Activated CD4-positive, alpha-beta T cell treated with anti-CD3 and anti-CD28 coated beads, Interleukin-2, amount 50 U/mL, for 4 hours (primary cell): ENCODE measurements at places on chromosomes 11 and 22.

GRCh38 chr11:120153221-120153620 lies 15.3 kb upstream of the TRIM29 start:
- DNase-seq: no peak

DNA sequence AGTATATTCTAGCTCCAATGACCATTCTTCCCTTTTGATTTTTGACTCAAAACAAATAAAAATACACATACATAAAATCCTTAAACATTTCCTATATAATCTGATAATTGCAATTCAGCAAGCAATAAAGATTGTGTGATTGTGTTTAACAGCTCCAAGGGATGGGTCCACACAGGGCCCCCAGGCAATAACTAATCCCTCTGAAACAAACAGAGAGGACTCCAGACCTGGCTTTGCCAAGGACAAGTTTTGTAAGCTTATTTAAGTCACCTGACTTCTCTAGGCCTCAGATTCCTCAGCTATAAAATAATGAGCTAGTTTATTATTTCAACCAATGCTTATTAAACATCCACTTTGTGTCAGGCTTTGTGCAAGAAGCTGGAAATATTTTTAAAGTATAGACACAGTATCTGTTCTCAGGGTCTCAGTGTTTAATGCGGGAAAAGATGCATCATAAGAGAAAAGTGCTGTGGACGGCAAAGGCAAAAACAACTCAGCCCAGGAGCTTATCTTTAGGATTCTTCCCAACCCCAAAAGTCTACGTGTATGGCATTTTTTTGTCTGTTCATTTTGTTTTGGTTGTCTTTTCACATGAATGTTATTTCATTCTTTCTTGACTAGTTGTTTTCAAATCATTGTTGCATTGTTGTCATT lies 20.1 kb downstream of the FZD4 start:
- no peak for DNase-seq

DNA sequence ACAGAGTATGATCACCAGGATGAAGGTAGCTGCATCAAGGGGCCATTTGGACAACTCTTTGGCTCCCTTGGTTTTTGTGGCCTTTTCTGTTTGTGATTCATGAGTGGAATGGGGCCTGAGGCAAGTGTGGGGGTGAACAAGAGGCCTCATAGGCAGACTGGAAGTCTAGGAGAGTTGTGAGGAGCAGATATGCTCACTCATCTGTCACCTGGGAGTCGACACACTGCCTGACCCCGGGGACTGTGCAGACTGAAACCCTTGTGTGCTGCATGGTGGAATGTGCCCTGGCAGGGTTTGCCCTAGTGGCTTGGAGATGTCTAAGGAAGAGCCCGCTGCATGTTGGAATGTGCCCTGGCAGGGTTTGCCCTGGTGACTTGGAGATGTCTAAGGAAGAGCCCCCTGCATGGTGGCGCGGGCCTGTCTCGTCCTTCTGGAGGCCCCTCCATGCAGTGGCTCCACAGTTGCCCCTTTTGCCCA lies 60.0 kb downstream of the MED15 start:
- DNase-seq: no peak

- DNase-seq: no peak
These were observed 42.3 kb downstream of the GRAMD1B start for GRCh38 chr11:123472236-123472935.

DNA sequence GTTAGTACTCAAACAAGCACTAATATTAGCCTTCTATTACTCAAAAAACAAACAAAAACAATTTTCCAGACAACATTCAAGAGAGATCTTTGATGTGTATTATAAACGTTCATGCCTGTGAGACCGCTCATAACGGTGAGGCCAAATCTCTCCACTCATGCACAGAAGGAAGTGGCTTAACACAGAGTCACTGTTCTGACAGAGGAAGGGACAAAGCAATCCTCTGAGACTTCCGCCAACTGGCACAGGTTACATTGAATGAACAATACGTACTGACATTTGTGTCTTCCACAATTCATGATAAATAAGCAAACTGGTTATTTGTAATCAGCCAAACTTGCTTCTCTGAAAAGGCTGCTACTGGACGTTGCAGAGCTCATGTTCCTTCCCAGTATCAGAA lies 30.5 kb downstream of the CHKA start:
- no peak for DNase-seq

DNA sequence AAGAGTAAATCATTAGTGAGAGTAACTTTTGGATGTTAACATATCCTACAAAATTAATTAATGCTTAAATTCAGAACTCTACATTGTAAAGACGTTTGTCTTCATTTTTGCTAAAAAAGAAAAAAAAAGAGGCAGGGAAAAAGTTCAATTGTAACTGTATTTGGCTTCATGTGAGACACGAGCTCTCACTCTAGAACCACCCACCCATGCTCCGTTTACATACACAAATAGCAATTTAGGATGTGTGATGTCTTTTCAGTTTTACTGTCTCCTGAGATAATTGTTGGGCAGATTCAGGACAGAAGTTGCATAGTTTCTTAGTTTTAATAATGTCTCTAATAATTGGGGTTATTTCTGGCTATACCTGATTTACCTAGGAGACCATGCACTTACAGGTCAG lies 248.6 kb downstream of the AASDHPPT start:
- DNase-seq: no peak

DNA sequence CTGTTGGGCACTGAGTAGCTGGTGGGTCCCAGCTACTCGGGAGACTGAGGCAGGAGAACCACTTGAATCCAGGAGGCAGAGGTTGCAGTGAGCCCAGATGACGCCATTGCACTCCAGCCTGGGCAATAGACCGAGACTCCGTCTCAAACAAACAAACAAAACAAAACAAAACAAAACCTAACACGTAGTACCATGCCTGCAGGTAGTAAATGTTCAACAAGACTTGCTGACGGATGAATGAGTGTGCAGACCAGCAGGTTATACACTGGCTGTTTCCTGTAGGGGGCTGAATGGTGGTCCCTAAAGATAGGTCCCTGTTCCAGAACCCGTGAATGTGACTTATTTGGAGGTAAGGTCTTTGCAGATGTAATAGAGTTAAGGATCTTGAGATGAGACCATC lies 12.8 kb upstream of the MRGPRD start:
- DNase-seq: no peak

GRCh38 chr11:59668188-59668949 lies 468 bp downstream of the PATL1 start:
- DNase-seq: peak; percentile 80

DNA sequence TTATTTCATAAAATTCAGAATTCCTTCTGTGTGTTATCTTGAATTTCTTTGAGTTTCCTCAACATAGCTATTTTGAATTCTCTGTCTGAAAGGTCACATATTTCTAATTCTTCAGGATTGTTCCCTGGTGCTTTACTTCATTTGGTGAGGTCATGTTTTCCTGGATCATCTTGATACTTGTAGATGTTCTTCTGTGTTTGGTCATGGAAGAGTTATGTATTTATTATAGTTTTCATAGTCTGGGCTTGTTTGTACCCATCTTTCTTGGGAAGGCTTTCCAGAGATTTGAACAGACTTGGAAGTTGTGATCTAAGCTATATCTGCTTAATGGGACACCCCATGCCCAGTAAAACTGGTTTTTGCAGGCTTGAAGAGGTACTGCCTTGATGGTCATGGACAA lies 149.6 kb downstream of the METTL15 start:
- no peak for DNase-seq

- DNase-seq: no peak
These were observed 48.8 kb upstream of the FIBIN start for GRCh38 chr11:26944866-26945664.

DNA sequence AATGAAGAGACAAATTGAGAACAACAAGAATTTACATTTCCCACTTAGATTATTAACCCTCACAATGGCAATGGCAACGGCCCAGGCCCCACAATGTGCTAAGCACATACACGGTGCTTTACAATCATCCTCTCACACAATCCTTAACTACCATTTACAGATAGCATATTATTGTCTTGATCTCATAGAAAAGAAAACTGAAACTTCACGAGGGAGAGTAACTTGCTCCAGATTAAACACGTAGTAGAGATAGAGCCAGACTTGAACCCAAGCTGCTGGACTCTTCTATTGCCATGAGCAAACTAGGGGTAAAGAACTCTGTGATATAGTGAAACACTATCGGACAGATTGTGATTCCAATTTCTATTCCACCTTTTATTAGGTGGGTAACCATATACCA lies 665.1 kb downstream of the DLG2 start:
- DNase-seq: no peak

DNA sequence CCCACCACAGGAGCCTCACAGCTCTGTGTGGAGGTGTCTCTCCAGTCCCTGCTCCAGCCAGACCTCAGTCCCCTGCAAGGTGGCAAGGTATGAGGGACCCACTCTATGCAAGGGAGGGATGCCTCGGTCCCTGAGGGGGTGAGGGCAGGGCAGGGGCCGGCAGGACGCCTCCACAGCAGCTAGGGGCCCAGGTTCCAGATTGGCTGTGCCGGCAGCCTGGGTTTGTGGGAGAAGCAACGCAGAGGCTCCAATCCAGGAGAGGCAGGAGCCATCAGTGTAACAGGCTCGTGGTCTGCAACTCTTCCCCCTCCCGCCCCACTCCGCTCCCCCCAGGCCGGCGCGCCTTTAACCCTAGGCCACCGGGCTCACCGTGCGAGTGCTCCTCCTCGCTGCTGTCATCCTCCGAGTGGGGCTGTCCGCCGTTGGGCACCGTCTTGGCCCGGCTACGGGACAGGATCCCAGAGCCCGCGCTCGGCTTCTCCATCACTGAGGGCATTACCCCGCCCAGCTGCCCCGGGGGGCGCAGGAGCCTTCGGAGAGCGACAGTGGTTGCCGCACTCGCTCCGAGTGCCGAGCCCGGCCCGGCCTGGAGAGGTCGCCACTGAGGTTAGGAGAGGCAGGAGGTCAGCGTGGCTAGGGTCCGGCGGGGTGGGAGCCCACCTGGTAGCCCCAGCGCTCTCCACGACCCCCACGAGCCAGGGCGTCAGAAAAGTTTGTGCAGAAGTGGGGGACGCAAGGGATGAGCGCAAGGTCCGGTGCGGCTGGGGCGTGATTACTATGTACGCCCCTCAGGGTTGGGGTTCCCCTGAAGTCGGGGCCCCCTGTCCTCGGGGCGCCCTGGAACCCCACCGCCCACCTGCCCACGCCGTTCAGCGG lies 765 bp downstream of the RCOR2 start:
- no peak for DNase-seq

DNA sequence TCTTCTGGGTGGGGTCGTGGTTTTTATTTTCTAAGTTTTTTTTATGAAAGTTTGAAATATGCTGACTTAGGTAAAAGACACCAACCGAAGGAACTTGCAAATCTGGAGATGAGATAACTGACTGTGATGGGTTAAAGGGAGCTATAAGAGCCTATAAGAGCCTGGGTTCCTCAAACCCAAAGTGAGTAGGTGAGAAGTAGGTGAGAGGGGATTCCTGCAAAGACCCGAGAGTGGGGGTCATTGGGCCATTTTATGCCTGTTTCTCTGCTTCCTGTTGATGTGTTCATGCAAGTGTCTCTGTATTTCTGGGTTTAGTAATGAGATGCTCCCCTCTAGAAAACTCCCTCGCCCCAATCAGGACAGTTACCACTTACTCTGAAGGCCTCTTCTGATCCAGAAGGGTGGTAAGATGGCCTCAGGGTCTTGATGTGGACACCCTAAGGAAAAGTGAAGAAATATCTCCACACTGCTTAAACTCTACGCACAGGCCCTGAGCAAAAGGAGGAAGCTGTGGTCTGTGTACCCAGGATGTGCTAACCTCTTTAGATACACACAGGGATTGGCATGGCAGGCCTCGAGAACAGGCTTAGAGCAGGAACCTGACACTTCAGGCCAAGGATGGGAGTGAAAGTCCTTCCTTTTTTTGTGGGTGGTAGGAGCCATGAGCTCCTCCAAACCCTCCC lies 1.8 kb downstream of the FLI1 start:
- DNase-seq: no peak

GRCh38 chr22:42743501-42743991 lies 22.9 kb upstream of the A4GALT start:
- no peak for DNase-seq

- DNase-seq: no peak
These were observed 66.3 kb upstream of the SYN3 start for GRCh38 chr22:33124471-33124870.

DNA sequence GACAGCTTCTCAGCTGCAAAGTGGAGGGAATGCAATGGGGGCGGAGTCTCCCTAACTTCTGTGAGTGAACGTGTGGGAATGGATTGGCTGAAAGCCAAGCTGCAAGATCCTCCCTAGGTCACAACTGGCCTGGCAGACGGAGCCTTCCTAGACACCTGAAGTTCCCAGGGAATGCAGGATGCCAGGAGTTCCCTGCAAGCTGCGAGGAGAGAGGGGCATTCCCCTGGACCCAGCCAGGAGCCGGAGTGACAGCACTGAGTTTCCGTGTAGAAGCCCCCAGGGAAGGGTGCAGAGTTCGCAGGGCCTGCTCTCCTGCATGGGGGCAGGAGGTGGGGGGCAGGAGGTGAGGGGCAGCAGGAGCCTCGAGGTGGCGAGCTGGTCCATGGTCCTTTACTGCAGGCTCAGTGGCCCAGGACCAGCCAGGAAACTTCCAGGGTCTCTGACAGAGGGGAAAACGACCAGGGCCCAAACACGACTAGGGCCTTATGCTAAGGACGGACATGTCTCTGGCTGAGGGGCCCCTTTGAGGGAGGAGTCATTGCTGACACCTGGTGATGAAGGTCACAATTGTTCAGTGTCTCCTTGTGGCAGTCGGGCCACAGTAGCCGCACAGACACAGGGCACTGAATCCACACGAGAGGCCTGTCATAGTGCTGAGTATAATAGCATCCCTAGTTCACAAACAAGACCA lies 141.4 kb downstream of the FBXO7 start:
- DNase-seq: no peak

- no peak for DNase-seq
These were observed 33.3 kb downstream of the SLN start for GRCh38 chr11:107678632-107678971.

DNA sequence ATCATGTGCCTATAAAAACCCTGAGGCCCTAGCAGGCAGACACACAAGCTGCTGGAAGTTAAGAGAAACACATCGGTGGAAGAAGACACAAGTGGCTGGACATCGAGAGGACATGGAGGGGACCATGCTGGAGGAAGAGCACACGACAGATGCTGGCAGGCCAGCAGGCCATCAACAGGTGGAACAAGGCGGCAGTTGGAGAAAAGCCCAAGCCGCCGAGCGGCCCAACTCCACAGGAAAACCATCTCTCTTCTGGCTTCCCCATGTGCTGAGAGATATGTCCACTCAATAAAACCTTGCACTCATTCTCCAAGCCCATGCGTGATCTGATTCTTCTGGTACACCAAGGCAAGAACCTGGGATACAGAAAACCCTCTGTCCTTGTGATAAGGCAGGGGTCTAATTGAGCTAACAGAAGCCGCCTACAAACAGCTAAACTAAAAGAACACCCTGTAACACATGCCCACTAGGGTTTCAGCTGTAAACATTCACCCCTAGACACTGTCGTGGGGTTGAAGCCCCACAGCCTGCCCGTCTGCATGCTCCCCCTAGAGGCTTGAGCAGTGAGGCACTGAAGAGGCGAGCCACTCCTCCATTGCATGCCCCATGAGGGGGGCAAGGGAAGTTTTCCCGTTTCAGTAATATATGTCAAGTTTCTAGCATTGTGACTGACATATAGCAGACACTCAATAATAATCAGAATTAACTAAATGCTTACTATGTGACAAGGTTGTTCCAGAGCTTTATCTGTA lies 39.0 kb upstream of the MMP20 start:
- no peak for DNase-seq

GRCh38 chr11:12942157-12942556 lies 67.0 kb upstream of the RASSF10 start:
- no peak for DNase-seq
